Activated CD4-positive, alpha-beta T cell treated with anti-CD3 and anti-CD28 coated beads, Interleukin-2, amount 10 ng/mL, durations not matched to agents 7 days and 5 days (primary cell): ENCODE measurements at places on chromosomes 4 and X. TPM values are rescaled to one million over a fixed set of nuclear protein-coding genes. Genes with fewer than 3 reads are reported as not detected.
A peak's percentile ranks its signal among the peaks of the same experiment; 100 is the strongest.

DNA sequence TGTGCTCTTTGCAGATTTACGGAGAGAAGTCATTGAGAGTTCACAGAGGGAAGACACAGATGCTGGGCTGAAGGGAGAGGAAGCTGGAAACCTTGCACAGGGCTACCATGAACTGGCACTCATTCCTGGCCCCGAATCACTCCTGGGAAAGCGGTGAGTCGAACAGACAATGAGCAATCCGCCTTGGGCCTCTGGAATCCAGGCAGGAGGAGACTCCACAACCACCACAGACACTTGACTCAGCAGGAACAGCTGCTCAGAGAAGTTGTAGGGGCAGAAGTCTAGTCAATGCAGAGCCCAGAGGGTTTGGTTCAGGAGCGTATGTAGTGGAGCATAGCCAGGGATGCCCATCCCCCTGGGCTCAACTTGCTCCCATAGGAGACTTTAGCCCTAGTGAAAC lies 62.8 kb upstream of the GRIA3 start:
- no peaks in the 10 kb centered on the region for H3K4me1 ChIP-seq
- no peak overlapping the region for H3K4me3 ChIP-seq
- no peaks in the 10 kb centered on the region for H3K36me3 ChIP-seq
- DNase-seq, result no peak
- H3K27ac ChIP-seq, result no peak overlapping the region

ALAS2 gene
- not detected for total RNA-seq

DNA sequence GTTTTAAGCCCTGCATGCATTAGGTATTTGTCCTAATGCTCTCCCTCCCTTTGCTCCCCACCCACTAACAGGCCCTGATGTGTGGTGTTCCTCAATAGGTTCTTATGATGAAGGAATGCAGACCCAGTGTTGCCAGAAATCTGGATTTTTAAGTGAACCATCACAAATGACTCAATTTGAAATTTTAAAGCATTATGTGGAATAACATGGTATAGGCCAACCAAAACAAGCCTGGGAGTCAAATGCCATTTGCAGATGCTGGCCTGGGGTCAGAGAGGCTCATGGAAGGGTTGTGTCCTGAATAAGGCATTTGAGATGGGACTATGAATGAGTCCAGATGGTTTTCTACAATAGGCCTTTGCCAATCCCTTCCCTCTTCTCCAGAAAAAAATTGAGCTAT lies 179.6 kb downstream of the SHROOM3 start:
- no peak overlapping the region for H3K27ac ChIP-seq
- H3K4me1 ChIP-seq, result no peaks in the 10 kb centered on the region
- DNase-seq, result no peak

DNA sequence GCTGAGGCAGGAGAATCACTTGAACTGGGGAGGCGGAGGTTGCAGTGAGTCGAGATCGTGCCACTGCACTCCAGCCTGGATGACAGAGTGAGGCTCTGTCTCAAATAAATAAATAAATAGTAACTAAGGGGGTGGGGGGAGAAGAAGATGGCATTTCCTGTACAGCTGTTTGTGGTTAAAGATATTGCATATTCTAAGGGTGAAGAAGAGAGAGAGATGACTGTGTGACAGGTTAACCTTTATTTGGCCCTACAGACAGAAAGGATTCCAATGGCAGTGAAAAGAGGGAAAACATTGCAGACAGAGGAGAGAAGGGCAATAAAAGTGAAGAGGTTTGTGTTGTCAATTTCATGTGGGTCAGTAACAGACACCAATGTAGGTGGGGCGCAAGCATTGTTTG lies 9.4 kb downstream of the TASL start:
- no peak overlapping the region for H3K27ac ChIP-seq
- DNase-seq, result no peak
- no peak overlapping the region for H3K4me3 ChIP-seq
- H3K4me1 ChIP-seq, result peaks cover 23% of the 10 kb centered on the region
- no peaks in the 10 kb centered on the region for H3K27me3 ChIP-seq
- peaks cover 23% of the 10 kb centered on the region for H3K36me3 ChIP-seq

PWWP3B gene
- total RNA-seq, result not detected

IL1RAPL2 gene
- total RNA-seq, result not detected

- no peak overlapping the region for H3K4me3 ChIP-seq
- peak; percentile 21 for DNase-seq
- no peaks in the 10 kb centered on the region for H3K27me3 ChIP-seq
- no peaks in the 10 kb centered on the region for H3K4me1 ChIP-seq
These were observed 99.5 kb downstream of the PPP2R2C start for GRCh38 chr4:6372649-6373525.

DNA sequence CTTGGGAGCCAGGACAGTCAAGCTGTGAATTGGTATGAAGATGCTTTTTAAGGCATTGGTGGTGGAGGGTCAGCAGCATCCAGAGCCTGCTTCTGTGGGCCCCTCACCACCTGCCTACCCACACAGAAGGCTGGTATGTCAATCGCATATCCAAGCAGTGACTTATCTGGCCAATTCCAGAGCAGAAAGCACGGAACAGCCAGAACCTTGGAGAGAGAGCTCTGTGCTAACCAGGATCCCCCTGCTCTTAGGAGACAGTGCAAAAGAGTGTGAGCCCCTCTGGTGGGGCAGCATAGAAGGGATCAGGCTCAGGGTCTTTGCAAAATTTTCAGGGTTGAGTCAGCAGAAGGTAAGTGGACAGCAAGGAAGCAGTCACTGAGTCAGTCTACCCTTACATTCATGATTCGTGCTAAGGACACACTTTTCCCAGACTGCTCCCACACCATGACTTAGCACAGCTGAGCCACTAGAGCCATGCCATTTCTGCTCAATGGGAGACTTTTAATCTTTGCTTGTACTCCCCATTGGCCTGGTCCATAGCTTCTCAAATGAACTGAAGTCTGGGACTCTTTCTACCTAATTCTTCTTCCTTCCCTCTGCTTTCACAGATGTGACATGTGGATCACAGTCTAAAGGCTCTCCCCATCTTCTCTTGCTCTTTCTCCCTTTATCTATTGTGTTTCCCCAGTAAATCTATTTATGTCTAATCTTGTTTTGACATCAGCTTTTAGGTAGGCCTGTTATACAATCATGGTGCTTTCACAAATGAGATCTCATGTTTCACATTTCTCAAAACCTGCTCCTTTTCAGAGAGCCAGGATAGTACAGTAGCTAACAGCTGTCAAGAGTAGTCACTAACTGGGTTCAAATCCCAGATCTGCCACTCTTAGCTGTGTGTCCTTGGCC lies 20.0 kb downstream of the MORF4L2 start:
- no peak overlapping the region for H3K27ac ChIP-seq
- H3K27me3 ChIP-seq, result peaks cover 13% of the 10 kb centered on the region
- no peaks in the 10 kb centered on the region for H3K4me1 ChIP-seq
- H3K4me3 ChIP-seq, result no peak overlapping the region

- H3K36me3 ChIP-seq, result no peaks in the 10 kb centered on the region
- no peak for DNase-seq
- peaks cover 17% of the 10 kb centered on the region for H3K4me1 ChIP-seq
- peaks cover 7% of the 10 kb centered on the region for H3K27me3 ChIP-seq
These were observed 18.3 kb downstream of the GAB1 start for GRCh38 chr4:143354990-143355389.

ADGRG2 gene
- total RNA-seq, result not detected

FRG1 gene
- 61.2 TPM for total RNA-seq

DNA sequence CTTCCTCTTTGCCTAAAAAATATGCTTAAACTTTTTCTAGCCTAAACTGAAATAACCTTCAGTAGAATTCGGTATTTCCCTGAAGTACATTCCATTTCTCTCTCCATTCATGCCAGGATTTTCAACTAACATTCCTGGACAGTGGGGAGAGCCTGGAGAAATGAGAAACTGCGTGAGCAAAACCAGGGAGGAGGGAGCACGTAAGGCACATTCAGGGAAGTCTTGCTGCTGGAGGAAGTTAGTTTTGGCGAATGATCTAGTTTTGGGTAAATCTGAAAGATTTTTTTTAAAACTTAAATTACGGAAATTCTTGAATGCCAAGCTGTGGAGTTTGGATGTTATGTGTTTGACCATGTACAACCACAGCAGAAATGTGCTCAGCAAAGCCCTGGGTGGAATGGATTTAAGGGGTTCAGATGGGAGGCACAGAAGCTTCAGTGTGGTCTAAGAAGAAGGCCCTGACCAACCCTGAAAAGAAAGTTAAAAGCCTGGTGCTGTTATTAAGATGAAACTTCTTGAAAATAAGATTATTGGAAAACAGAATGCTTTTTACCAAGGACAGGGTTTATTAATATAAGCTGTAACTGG lies 347.8 kb downstream of the ANK2 start:
- H3K4me1 ChIP-seq, result peaks cover 3% of the 10 kb centered on the region
- peaks cover 3% of the 10 kb centered on the region for H3K27me3 ChIP-seq
- H3K4me3 ChIP-seq, result no peak overlapping the region
- DNase-seq, result no peak
- no peaks in the 10 kb centered on the region for H3K36me3 ChIP-seq

- H3K27me3 ChIP-seq, result no peaks in the 10 kb centered on the region
- no peak for DNase-seq
- no peaks in the 10 kb centered on the region for H3K4me1 ChIP-seq
- no peak overlapping the region for H3K27ac ChIP-seq
- no peak overlapping the region for H3K4me3 ChIP-seq
These were observed 165.0 kb downstream of the SPIN4 start for GRCh38 chrX:63186137-63186536.

DNA sequence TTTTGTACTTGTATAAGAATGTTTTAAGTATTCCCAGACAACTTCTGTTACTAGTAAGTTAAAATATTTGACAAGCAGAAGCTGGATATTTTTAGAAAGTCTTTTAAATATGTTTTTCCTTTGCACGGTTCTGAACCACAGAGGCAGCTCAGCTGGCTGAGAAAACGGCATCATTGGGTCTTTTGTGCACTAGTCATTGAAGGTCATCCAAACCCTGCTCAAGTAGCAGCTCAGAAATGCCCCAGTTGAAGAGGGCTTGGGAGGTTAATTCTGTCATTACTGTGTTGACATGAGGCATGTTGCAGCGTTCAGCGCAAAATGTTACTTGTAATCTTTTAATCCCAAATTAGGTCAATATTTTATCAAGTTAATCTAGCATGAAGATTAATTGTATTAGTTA lies 383.7 kb upstream of the FAM241A start:
- DNase-seq, result no peak
- H3K4me3 ChIP-seq, result no peak overlapping the region

DNA sequence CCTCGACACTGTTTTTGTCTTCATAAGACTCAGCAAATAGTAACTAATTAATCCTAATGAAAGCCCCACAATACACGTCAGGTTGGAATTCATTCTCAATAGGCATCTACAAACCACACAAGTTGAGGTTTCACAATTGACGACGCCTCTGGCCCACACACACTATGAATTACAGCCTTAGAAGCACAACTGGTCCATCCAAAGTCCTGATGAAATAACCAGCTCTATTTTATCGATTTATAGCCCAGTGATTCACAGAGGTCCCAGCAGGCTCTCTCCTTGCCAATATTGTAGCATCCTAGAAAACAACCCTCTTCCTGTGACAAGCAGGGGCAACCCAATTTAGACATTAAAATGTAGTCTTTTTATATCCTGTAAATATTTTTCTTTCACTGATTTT lies 112.1 kb downstream of the NR3C2 start:
- DNase-seq, result no peak
- no peaks in the 10 kb centered on the region for H3K27me3 ChIP-seq
- H3K4me3 ChIP-seq, result no peak overlapping the region
- H3K36me3 ChIP-seq, result no peaks in the 10 kb centered on the region
- H3K4me1 ChIP-seq, result no peaks in the 10 kb centered on the region

DNA sequence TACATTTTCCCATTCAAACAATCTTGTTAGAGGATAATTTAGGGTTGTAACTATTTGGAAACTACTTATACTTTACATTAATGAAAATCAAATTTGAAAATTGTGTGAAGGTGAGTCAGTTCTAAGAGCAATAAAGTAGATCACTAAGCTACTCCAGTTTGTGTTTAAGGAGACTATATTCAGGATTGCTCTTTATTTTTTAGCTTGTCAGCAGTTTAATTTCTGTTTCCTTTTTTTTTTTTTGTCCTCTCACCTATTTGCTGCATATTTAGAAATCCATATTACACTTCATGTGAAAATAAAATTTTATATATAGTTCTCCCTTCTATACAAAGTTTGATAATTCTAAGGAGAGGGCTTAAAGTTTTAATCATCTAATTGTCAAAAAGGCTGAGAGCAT lies 691.8 kb downstream of the ADGRL3 start:
- no peaks in the 10 kb centered on the region for H3K27me3 ChIP-seq
- DNase-seq, result no peak
- no peak overlapping the region for H3K27ac ChIP-seq
- no peaks in the 10 kb centered on the region for H3K36me3 ChIP-seq
- H3K4me3 ChIP-seq, result no peak overlapping the region
- H3K4me1 ChIP-seq, result no peaks in the 10 kb centered on the region

- H3K27me3 ChIP-seq, result no peaks in the 10 kb centered on the region
- H3K27ac ChIP-seq, result no peak overlapping the region
- H3K4me1 ChIP-seq, result no peaks in the 10 kb centered on the region
- H3K4me3 ChIP-seq, result no peak overlapping the region
These were observed 186.4 kb upstream of the PUDP start for GRCh38 chrX:7334253-7334935.

DUSP9 gene
- not detected for total RNA-seq

PPP4R3C gene
- total RNA-seq, result not detected

SSX4 gene
- not detected for total RNA-seq

PDE5A gene
- total RNA-seq, result 0.15 TPM

- H3K4me1 ChIP-seq, result no peaks in the 10 kb centered on the region
- DNase-seq, result no peak
- H3K4me3 ChIP-seq, result no peak overlapping the region
- H3K27ac ChIP-seq, result no peak overlapping the region
- no peaks in the 10 kb centered on the region for H3K36me3 ChIP-seq
These were observed 9.2 kb upstream of the RNF150 start for GRCh38 chr4:141142423-141142822.
